Aorta (tissue), 5 donors: ENCODE measurements at places on chromosomes 3 and 15. TPM values are rescaled to one million over a fixed set of nuclear protein-coding genes. Genes with fewer than 3 reads are reported as not detected.

DNA sequence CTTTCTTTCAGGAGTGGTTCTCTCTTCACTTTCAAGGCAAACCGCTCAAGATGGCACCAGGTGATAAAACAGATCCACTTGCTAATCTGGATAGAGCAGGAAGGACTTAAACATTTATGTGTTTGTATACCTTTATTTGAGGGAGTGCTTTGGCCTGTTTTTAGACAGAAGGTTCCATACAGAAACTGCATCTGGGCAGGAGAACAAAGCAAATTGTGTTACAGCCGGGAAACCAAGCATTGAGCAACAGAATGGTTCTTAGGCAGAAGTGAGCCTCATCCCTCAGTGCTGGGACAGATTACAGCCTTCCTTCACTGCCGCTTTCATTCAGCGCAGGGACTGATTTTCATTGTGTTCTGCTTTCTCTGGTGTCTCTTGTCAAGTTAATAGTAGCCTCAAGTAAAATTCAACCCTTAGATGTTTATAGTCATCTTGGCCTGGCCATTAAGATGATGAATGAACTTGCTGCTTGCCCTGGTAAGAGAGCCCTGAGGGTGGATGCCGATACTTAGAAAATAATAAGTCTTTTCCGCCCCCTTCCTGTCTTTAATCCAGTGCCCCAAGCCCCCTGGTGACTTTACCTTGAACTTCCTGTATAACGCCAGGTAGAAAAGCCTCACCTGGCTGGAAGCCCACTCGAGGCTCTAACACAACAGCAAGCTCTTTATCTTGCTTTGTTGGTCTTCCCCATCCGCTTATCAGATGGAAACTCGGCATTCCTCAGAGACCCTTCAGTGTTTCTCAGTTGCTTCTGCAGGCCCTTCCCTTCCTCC is 168.0 kb upstream of the CTDSPL start:
- H3K36me3 ChIP-seq = no peaks in the 10 kb centered on the region
- DNase-seq = no peak
- H3K4me1 ChIP-seq = no peaks in the 10 kb centered on the region
- no peak overlapping the region for H3K27ac ChIP-seq
- no peaks in the 10 kb centered on the region for H3K27me3 ChIP-seq

SNRPA1 gene
- 46.4 TPM for total RNA-seq

DNA sequence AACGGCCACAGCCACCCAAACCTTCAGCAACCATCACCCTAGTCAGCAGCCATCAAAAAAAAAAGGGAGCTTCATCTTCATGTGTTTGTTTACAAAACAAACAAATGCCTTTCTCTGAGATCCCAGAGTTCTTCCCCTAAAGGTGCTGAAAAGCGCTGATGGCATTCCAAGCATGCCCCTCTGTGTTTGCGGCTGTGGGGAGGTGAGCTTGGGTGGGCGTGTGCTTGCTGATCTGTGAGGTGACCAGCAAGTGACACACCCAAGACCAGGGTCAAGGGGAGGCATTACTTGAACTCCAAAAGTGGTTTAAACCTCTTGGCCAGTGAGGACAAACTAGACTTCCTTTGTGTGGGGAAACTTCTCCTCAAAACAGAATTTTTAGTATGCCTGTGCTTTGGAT is 81.5 kb downstream of the DHX36 start:
- peaks cover 15% of the 10 kb centered on the region for H3K4me1 ChIP-seq
- no peak for DNase-seq
- peaks cover 2% of the 10 kb centered on the region for H3K36me3 ChIP-seq
- H3K27ac ChIP-seq = peak overlapping the region; percentile 97

DNA sequence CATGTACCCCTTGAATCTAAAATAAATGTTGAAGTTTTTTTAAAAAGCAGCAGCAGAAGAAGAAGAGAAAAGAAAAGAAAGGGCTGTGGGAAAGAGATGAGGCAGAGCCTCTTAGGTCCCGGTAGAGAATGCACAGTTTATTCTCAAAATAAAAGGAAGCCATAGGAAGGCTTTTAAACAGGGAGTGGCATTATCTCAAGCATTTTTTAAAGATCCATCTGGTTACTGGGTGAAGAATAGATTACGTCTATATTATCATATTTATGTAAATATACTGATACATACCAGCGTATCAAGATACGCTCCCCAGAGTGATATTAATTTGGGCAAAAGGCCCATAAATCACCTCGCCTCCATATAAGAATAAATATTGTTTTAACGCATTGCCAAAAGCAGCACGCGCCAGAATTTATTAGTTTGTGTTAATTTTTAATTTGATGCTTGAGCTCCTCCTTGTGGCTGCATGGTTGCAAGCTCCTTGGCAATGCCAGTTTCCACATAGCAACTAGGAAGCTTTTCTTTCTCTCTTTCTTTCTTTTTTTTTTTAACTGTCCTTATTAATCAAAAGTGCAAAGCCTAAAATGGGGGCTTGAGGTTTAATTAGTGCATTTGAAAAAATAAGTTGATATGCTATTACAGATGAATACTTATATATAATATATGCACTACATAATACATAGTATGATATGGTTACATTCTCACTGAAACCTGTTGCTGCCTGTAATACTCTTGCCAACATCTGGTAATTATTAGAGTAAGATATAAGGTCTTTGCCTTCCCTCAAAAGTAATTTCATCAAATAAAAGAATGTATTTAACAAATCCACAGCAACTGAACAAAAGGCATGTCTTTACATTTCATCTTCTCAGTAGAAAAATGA is 242.8 kb upstream of the UBE2E2 start:
- no peak overlapping the region for H3K4me3 ChIP-seq
- no peaks in the 10 kb centered on the region for H3K36me3 ChIP-seq
- H3K4me1 ChIP-seq = peaks cover 3% of the 10 kb centered on the region
- H3K27ac ChIP-seq = no peak overlapping the region
- peak; percentile 45 for DNase-seq
- no peaks in the 10 kb centered on the region for H3K27me3 ChIP-seq

DNA sequence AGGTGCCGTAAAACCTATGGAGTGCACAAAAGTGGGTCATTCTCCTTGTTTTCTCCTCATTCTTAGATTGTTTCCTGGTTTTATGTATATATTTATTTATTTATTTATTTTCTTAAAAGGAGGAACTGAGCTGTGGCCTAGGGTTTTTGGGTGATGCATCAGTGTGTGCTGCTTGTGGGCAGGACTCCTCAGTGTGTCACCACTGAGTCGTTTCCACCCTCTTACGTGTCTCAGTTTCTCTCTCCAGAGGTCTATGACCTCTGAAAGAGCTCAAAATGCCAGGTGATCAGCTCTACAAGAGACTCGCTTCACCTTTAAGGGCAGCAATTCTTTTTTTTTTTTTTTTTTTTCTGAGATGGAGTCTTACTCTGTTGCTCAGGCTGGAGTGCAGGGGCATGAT is 72.9 kb downstream of the CD200 start:
- DNase-seq = no peak
- H3K4me3 ChIP-seq = no peak overlapping the region
- H3K4me1 ChIP-seq = no peaks in the 10 kb centered on the region
- H3K27ac ChIP-seq = no peak overlapping the region
- H3K36me3 ChIP-seq = no peaks in the 10 kb centered on the region
- no peaks in the 10 kb centered on the region for H3K27me3 ChIP-seq

GP5 gene
- total RNA-seq = 0.33 TPM

ZBED2 gene
- not detected for total RNA-seq

IGSF10 gene
- total RNA-seq = 2.2 TPM

- H3K27ac ChIP-seq = no peak overlapping the region
- no peak overlapping the region for H3K4me3 ChIP-seq
- H3K27me3 ChIP-seq = no peaks in the 10 kb centered on the region
- DNase-seq = no peak
- no peaks in the 10 kb centered on the region for H3K4me1 ChIP-seq
Measured at GRCh38 chr15:69117431-69117871, 43.0 kb upstream of the GLCE start.

STT3B gene
- total RNA-seq = 91.7 TPM

- no peaks in the 10 kb centered on the region for H3K4me1 ChIP-seq
- H3K27ac ChIP-seq = no peak overlapping the region
- H3K36me3 ChIP-seq = no peaks in the 10 kb centered on the region
- no peak for DNase-seq
- no peak overlapping the region for H3K4me3 ChIP-seq
Measured at GRCh38 chr3:117393119-117393518, 683.5 kb downstream of the TUSC7 start.

- H3K27me3 ChIP-seq = no peaks in the 10 kb centered on the region
- no peak for DNase-seq
- no peak overlapping the region for H3K4me3 ChIP-seq
- H3K36me3 ChIP-seq = no peaks in the 10 kb centered on the region
Measured at GRCh38 chr3:140177943-140178342, 243.0 kb downstream of the CLSTN2 start.

GRCh38 chr3:85360742-85361387 is 402.1 kb downstream of the CADM2 start:
- H3K36me3 ChIP-seq = no peaks in the 10 kb centered on the region
- H3K4me3 ChIP-seq = no peak overlapping the region
- H3K27ac ChIP-seq = no peak overlapping the region
- DNase-seq = no peak

DNA sequence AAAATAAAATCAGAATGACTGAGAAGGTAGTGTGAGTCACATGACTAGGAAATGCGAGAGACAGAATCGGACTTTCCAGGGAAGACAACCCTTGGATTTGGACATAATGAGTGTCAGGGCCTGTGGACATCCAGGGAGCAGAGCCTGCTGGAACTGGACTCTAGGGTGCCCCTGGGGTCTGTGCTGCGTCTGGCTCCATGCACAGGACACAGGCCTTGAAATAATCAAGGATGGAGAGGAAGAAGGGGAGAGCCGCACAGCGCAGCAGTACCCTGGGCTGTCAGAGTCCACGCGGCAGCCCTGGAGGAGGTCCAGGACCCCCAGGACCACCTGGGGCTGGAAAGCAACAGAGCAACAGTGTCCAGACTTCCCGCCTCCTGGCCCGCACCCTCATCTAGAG is 173.7 kb downstream of the PDE8A start:
- H3K4me1 ChIP-seq = no peaks in the 10 kb centered on the region
- no peak for DNase-seq
- H3K27me3 ChIP-seq = peaks cover 2% of the 10 kb centered on the region
- H3K4me3 ChIP-seq = no peak overlapping the region
- H3K36me3 ChIP-seq = no peaks in the 10 kb centered on the region

DNA sequence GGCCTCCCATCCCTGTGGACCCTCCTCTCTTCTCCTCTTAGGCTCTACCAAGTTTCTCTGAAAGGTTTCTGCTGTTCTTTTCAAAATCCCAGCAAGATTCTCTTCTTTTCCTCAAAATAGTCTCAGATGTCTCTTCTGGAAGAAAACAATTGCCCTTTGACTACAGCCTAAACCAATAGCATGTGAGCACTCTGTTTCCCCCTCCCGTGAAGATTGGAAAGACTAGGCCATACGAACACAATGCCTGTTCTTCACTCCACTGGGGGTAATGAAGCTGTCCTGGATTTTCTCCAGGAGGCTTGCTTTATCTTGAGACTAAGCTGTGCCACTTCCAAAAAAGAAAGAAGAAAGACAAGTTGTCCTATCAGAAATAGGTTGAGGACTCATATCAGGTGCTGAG is 178.7 kb upstream of the MCTP2 start:
- no peaks in the 10 kb centered on the region for H3K36me3 ChIP-seq
- H3K27me3 ChIP-seq = peaks cover 3% of the 10 kb centered on the region
- no peak overlapping the region for H3K4me3 ChIP-seq
- H3K27ac ChIP-seq = no peak overlapping the region
- DNase-seq = no peak
- H3K4me1 ChIP-seq = no peaks in the 10 kb centered on the region

LSAMP gene
- 7.8 TPM for total RNA-seq

DNA sequence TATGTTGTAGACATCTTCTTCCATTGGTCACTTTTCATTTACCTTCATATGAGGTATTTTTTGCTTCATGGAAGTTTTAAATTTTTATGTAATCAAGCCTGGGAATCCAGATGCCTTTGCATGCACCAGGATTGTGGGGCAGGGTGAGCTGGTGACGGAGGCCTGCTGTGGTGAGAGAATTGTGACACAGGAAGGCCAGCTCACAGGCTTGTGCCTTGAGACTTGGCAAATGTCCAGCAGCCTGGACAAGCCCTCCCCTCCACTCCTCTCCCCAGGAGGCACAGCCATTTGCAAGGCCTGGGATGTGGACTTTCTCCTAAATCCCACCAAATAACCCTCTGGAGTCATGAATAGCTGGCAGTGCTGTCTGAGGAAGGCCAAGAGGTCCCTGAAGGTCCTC is 67.4 kb downstream of the RHCG start:
- no peaks in the 10 kb centered on the region for H3K4me1 ChIP-seq
- no peak overlapping the region for H3K27ac ChIP-seq
- H3K27me3 ChIP-seq = no peaks in the 10 kb centered on the region
- H3K36me3 ChIP-seq = no peaks in the 10 kb centered on the region

- H3K4me1 ChIP-seq = no peaks in the 10 kb centered on the region
- no peaks in the 10 kb centered on the region for H3K27me3 ChIP-seq
- no peak for DNase-seq
- no peaks in the 10 kb centered on the region for H3K36me3 ChIP-seq
Measured at GRCh38 chr3:185280572-185281365, 26.9 kb upstream of the EHHADH start.

FSIP1 gene
- total RNA-seq = 1.2 TPM

SLC15A2 gene
- total RNA-seq = 5.5 TPM

DNA sequence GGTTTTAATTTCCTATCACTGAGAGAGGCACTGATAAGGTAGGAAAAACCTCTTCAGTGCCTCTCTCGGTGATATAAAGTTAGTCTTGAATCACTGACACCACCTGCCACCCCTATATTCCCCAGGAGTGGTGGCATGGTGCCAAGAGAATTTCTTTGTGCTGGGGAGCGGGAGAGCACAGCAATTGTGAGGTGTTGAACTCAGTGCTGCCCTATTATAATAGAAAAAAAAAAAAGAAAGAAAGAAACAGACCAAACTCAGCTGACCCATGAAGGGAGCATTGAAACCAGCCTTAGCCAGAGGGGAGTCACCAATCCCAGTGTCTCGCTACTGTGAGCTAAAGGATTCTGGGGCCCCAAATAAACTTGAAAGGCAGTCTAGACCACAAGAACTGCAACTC is 201.4 kb upstream of the STT3B start:
- no peaks in the 10 kb centered on the region for H3K27me3 ChIP-seq
- no peak overlapping the region for H3K27ac ChIP-seq
- H3K36me3 ChIP-seq = peaks cover 4% of the 10 kb centered on the region
- no peaks in the 10 kb centered on the region for H3K4me1 ChIP-seq

DNA sequence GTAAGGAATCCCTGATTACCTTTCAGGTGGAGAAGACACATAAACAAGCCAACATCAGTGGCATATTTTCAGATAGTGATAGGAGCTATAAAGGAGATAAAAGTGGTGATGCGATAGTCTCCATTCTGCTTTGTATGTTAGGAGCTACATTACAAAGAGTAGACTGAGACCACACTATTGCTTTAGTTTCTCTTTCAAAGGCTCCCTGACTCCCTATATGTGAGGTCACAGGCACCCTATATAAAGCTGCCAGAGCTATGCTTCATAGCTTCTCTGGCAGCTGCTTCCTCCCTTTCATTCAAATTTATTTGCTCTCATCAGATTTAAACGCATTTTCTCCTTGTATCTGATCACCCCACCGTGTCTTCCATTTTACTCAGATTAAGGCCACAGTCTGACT is 466.6 kb downstream of the IL5RA start:
- no peak overlapping the region for H3K4me3 ChIP-seq
- DNase-seq = no peak
- no peaks in the 10 kb centered on the region for H3K36me3 ChIP-seq

GRCh38 chr3:28295898-28296490 is 52.5 kb upstream of the ZCWPW2 start:
- no peaks in the 10 kb centered on the region for H3K4me1 ChIP-seq
- H3K36me3 ChIP-seq = no peaks in the 10 kb centered on the region
- DNase-seq = no peak
- no peaks in the 10 kb centered on the region for H3K27me3 ChIP-seq
- H3K4me3 ChIP-seq = no peak overlapping the region

GRCh38 chr3:19457449-19457848 is 309.1 kb downstream of the KCNH8 start:
- no peaks in the 10 kb centered on the region for H3K36me3 ChIP-seq
- H3K27me3 ChIP-seq = no peaks in the 10 kb centered on the region
- no peak overlapping the region for H3K4me3 ChIP-seq
- no peak overlapping the region for H3K27ac ChIP-seq
